ENCODE measurements at places on chromosomes 5 and 9. TPM values are rescaled to one million over a fixed set of nuclear protein-coding genes. Genes with fewer than 3 reads are reported as not detected.

Gene SVEP1
- 0.03 TPM for total RNA-seq

GRCh38 chr9:4137234-4137633 is 162.6 kb downstream of the GLIS3 start:
- no peak for DNase-seq

GRCh38 chr5:133944263-133945185 is 23.9 kb downstream of the C5orf15 start:
- DNase-seq: no peak

- no peak for DNase-seq
Observed at GRCh38 chr5:80864706-80865435, 95.3 kb upstream of the RASGRF2 start.

DNA sequence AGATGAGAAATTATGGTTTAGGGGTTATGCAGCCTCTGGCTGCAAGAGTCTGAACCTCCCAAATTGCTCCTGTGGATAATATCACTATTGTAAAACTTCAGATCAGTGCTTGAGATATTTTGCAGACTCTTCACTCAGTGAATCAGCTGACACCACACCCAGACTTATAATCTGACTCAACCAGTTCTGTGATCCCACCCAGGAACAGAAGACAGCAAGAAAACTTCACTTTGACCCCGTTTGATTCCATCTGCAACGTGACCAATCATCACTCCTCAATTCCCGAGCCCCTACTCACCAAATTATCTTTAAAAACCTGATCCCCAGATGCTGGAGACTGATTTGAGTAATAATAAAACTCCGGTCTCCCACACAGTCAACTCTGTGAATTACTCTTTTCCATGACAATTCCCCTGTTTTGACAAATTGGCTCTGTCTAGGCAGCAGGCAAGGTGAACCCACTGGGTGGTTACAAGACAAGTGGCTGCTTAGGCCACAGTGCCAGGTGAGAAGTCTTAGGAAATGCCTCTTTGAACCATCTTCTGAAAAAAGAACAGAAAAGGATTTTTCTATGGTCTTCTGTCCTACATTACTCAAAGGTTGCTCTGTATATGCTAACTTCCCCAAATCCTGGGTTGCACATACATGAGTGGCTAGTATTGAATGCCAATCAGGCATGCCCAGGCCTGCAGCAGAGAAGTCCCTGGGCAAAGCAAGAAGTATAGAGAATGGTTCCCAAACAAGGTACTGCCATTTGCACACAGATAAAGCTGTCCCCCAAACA is 588.0 kb downstream of the PRELID2 start:
- DNase-seq: no peak
